Activated CD4-positive, alpha-beta memory T cell treated with anti-CD3 and anti-CD28 coated beads, Interleukin-2, amount 10 ng/mL, durations not matched to agents 7 days and 5 days (primary cell): ENCODE measurements at places on chromosomes 6 and 20. TPM values are rescaled to one million over a fixed set of nuclear protein-coding genes. Genes with fewer than 3 reads are reported as not detected.

Gene C2
- 0.45 TPM for total RNA-seq

DNA sequence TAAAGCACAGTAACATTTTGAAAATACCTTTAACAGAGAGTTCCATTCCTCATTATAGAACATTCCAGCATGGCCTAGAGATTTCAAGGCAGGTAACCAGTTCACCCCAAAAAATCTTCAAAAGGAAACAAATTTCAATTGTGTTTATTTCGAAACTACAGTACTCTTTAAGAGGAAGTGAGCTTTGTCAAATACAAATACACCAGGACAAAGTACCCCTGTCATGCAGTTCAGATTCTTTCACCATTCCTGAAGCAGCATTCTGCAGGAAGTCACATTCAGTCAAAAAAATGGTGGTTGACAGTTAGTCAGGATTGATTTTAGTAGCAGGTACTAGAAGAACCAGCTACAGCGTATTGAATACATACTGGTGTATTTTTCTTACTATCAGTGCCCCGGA lies 89.6 kb upstream of the RIN2 start:
- H3K36me3 ChIP-seq: no peaks in the 10 kb centered on the region
- H3K4me1 ChIP-seq: no peaks in the 10 kb centered on the region
- no peak for DNase-seq
- no peak overlapping the region for H3K4me3 ChIP-seq

DNA sequence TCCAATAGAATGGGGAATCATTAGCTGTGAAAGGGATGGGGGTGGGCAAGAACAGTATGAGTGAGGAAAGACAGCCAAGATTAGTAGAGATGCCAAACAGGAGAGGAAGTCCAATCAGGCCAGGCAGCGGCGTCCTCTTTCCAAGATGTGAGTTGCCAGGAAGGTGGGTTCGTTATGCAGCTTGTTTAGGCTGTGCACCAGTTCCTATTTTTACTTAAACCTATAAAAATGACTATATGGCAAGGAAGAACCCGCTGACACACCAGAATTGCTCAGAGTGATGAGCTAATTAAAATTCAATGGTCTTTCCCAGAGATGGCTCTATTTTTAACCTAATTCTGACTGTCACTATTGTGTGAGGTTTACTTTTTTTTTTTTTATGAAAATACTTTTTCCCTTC lies 88.2 kb downstream of the SLC22A23 start:
- no peak overlapping the region for H3K27ac ChIP-seq
- H3K27me3 ChIP-seq: peaks cover 5% of the 10 kb centered on the region
- H3K36me3 ChIP-seq: no peaks in the 10 kb centered on the region
- H3K4me3 ChIP-seq: no peak overlapping the region

- H3K36me3 ChIP-seq: no peaks in the 10 kb centered on the region
- peaks cover 7% of the 10 kb centered on the region for H3K27me3 ChIP-seq
- no peak overlapping the region for H3K4me3 ChIP-seq
- DNase-seq: no peak
- H3K4me1 ChIP-seq: no peaks in the 10 kb centered on the region
These were observed 60.7 kb downstream of the SIM1 start for GRCh38 chr6:100404051-100404450.

Gene CEP57L1
- 23.3 TPM for total RNA-seq
